ENCODE measurements at places on chromosomes 1 and 21.

- no peak for DNase-seq
These were observed 198.8 kb downstream of the AMY1C start for GRCh38 chr1:103948526-103948925.

GRCh38 chr1:19448491-19449439 is 36.6 kb downstream of the CAPZB start:
- no peak for DNase-seq

- no peak for DNase-seq
These were observed 5.1 kb upstream of the NAV1 start for GRCh38 chr1:201533836-201534235.

DNA sequence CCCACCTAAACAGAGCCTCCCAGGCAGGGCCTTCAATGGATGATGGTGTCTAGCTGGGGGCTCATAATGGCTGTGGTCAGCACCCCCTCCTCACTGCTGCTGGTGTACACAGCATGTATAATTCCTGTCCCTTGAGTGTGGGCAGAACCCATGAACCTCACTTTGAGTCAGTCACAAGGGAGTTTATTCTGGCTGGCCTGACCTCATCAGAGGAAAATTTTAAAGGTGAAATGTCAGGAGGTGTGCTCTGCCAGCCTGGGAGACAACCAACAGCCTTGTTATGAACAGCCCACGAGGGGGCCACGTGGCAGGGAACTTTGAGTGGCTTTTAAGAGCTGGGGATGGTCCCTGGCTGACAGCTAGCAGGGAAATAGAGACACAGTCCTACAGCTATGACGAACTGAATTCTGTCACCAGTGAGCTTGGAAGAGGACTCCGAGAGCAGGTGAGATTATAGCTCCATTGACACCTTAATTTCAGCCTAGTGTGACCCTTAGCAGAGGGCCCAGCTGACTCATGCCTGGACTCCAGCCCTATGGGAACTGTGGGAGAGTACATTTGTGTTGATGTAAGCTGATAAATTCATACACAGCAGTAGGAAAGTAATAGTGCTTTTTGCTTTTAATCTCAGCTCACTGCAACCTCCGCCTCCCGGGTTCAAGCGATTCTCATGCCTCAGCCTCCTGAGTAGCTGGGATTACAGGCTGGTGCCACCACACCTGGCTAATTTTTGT is 73.5 kb upstream of the RUNX3 start:
- no peak for DNase-seq

GRCh38 chr1:213817156-213817555 is 170.6 kb upstream of the PROX1 start:
- DNase-seq, result no peak

DNA sequence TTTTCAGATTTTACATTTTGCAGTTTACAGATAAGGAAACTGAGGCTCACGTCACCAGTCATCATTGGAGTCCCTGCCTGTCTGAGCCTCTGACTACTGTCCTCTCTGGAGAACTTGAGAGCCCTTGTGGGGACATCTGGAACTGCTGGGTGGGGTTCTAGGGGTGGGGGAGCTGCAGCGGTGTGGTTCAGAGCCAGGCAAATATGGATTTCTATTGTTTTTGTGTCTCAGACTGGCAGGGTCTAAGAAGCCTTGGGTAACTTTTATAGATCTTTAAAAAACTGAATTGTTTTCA is 46.9 kb downstream of the IER5 start:
- DNase-seq, result no peak

- no peak for DNase-seq
These were observed 128.5 kb upstream of the ERRFI1 start for GRCh38 chr1:8154621-8155052.

GRCh38 chr21:38229260-38229877 is 27.4 kb upstream of the KCNJ15 start:
- DNase-seq, result no peak

DNA sequence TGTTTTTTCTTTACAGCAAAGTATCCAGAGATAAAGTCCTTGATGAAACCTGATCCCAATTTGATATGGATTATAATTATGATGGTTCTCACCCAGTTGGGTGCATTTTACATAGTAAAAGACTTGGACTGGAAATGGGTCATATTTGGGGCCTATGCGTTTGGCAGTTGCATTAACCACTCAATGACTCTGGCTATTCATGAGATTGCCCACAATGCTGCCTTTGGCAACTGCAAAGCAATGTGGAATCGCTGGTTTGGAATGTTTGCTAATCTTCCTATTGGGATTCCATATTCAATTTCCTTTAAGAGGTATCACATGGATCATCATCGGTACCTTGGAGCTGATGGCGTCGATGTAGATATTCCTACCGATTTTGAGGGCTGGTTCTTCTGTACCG is 6.5 kb downstream of the DEGS1 start:
- no peak for DNase-seq

- no peak for DNase-seq
These were observed 58.8 kb downstream of the AK4 start for GRCh38 chr1:65206836-65207235.

- no peak for DNase-seq
These were observed 1.7 kb downstream of the RHOU start for GRCh38 chr1:228736844-228737445.

GRCh38 chr1:32944180-32944579 is 20.4 kb downstream of the RNF19B start:
- DNase-seq, result no peak

DNA sequence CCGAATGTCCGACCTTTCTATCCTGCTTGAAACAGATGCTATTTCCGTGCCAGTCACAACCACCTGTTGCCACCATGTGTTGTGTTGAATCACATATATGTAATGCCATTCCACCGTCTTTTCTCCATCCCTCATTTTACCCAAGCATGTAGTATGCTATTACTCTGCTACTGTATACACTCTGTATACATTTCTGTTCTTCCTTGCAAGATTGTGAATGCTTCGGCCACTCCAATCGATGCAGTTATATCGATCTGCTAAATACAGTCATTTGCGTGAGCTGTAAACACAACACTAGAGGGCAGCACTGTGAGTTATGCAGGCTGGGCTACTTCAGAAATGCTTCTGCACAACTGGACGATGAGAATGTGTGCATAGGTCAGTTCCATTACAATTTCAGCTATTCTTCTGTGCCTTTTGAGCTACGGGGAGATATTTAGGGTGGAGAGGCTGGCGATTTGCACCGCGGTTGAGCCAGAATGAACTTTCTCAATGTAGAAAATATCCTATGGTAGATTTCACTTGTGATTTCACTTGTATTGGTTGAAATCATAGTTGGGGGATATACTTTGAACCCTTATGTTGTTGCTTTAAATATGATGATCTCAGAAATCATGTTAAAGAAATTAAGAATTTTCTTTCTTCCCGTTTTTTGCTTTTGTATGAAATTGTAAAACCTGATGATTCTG is 289.8 kb downstream of the NTNG1 start:
- no peak for DNase-seq

- DNase-seq, result no peak
These were observed 78.0 kb upstream of the RNPC3 start for GRCh38 chr1:103447471-103447870.

- no peak for DNase-seq
These were observed 118.8 kb upstream of the PBX1 start for GRCh38 chr1:164440232-164440631.

- no peak for DNase-seq
These were observed 57.8 kb downstream of the FOXO6 start for GRCh38 chr1:41418857-41419583.

DNA sequence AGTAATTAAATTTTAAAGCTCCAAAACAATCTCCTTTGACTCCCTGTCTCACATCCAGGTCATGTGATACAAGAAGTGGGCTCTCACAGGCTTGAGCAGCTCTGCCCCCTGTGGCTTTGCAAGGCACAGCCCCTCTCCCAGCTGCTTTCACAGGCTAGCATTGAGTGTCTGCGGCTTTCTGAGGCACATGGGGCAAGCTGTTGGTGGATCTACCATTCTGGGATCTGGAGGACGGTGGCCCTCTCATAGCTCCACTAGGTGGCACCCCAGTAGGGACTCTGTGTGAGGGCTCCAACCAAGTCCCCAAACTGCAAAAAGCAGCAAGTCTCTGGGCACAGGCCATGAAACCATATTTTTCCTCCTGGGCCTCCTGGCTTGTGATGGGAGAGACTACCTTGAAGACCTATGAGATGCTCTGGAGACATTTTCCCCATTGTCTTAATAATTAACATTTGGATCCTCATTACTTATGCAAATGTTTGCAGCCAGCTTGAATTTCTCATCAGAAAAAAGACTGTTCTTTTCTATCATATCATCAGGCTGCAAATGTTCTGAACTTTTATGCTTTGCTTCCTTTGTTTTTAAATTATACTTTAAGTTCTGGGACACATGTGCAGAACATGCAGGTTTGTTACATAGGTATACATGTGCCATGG is 554.1 kb upstream of the OLFM3 start:
- no peak for DNase-seq

DNA sequence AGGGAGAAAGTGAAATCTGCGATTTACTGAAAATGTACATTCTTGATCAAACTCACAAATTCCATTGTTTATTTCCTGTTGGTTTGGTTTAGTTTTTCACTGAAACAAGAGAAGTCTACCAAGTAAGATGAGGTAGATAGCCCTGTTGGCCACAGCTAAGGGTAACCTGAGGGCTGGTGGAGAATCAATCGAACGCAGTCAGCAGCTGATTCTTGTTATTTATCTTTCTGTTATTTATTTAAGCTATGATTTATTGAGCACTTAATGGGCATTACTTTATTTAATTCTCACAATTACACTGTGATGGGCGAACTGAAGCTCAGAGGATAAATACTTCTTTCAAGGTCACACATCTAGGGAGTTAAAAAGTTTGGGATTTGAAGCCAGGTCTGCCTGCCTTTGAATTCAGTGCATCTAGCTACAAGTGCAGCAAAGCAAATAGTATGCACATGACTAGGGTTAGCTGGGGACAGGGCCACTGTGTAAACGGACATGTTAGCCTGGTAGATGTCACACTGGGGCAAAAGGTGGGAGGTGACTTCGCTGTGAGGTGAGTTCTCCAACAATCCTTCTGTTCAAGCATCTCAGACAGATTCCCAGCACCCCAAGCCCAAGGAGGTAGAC is 106.5 kb upstream of the GADD45A start:
- no peak for DNase-seq

GRCh38 chr1:191284175-191284574 is 806.5 kb upstream of the BRINP3 start:
- no peak for DNase-seq

DNA sequence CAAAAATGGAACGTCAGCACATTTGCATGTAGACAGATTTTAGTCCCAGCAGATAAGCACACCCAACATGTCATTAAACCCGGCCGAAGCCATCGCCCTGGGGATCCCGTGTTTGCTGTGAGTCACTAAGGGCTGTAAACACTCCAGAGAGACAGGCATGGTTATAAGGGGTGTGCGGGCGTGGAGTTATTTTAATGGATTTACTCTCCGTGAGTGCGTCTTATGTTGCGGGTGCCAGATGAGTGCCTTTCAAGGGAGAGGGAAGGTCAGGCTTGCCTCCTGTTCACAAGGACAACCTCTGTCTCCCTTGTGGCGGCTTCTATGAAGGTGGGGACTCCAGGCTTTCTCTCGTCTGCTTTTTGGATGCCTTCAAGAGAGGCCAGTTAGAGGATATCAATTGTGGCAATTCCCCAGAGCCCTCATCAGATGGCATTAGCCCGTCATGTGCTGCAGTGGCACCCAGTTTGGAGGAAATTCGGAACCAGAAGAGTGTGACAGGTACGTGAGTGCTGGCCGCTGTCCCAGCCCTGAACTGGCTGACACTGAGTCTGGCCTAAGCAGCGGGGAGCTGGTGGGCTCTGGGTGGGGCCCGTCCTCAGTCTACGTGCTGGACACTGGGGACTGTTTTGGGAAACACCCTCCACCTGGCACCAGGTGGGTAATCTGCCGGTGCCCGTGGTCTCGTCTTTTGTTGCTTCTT is 223.8 kb upstream of the TMEM51 start:
- DNase-seq, result no peak

DNA sequence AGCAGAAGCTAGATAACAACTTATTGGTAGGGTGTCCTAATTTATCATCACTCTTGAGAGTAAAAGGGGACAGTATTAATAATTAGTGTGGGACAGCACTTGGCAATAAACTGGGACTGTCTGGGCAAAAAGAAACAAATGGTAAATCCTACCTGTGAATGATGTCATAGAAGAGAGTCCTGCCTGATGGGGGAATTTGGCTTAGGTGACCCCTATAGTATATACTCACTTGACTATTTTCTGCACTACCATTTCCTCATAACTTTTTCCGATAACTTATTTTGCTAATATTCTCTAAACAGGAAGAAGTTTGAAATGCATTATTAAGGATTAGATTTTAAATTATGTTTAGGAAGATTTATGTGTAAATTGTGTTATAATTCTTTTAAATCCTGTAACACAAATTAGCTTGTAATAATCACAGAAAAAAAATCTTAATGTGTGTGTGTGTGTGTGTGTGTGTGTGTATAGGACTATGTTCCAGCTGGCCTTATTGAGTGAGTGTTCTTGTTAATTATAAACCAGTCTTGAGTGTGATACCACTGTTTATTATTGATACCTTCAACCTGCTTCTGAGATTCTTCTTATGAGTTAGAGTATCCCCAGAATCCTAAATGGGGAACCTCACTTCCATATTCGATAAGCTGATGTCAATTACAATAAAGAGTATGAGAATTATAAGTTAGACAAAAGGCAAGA is 144.2 kb upstream of the C1orf105 start:
- no peak for DNase-seq

DNA sequence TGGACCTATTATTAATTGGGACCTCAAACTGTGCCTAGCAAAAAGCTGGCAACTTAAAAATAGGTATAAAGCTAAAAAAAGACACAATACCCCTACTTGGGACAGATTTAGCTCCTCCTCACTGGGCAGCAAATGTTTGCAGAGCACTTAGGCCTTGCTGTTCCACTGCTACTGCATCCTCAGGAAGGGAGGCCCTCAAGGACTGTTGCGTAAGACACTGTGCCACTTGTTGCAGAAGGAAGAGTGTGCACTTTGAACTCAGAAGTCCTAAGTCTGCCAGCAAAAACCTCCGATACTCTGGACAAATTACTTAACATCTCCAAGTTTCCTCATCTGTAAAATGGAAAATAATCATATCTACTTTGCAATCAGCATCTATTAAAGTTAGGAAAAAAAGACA is 322.9 kb downstream of the BARHL2 start:
- no peak for DNase-seq

GRCh38 chr1:43068911-43069310 is 103.2 kb downstream of the EBNA1BP2 start:
- DNase-seq, result no peak

- no peak for DNase-seq
These were observed 25.3 kb downstream of the SLC30A7 start for GRCh38 chr1:100921110-100921706.

DNA sequence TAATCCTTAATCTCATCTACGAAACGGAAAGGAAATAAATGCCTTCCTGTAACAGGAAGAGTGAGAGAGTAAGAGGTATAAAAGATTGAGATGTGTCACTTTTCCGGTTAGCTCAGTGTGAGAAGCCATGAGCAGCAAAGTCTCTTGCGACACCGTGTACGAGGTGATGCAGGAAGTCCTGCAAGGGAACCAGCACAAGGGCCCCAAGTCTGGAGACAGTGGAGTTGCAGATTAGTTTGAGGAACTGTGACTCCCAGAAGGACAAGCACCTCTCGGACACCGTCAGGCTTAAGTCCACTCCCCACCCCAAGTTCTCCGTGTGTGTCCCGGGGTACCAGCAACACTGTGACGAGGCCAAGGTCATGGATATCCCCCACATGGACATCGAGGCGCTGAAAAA is 592.3 kb upstream of the ADGRL2 start:
- no peak for DNase-seq

GRCh38 chr1:212212906-212213305 is 72.3 kb upstream of the PPP2R5A start:
- DNase-seq, result no peak
